Activated CD4-positive, alpha-beta T cell treated with anti-CD3 and anti-CD28 coated beads, Interleukin-2, Interleukin-4, amounts not matched to agents 100 ng/mL and 50 ng/mL, durations not matched to agents 16 hours and 8 hours (primary cell): ENCODE measurements at places on chromosomes 3 and 15.

- DNase-seq: no peak
Measured at GRCh38 chr3:119211193-119211592, 29.5 kb downstream of the B4GALT4 start.

DNA sequence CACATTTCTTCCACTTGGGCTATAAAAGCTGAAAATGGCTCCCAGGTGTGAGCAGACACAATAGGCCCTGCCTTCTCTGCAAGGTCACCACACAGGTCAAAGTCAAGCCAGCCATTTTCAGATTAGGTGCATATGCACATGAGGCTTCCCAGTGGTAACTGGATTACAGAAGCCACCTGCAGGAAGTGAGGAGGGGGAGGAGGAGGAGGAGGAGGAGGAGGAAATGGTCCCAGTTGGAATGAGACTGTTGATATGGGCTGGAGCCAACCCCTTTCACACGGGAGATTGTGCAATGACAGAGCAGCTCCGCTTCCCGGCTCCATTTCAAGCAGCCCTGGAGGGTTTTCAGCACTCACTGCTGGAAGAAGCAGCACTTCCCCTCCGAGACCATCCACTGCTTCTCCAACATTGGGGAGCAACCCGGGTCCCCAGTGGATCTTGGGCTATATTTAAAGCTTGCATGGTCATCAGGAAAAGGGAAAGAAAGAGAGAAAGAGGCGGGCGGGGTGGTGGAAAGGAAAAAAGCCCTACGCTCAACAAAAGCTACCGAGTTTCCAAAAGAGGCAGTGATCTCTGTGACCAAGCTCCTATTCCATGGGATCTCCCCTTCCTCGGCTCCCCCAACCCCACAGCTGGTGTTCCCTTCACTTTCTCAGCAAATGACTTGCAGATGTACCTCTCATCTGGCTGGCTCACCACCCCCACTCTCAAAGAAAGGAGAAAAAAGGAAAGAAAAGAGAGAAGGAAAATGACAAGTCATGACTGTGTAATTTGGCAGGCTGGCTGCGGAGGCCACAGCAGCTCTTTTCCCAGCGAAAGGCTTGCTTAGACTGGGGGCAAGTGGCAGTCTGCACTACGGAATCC lies 58.3 kb downstream of the LRIG1 start:
- DNase-seq: no peak

DNA sequence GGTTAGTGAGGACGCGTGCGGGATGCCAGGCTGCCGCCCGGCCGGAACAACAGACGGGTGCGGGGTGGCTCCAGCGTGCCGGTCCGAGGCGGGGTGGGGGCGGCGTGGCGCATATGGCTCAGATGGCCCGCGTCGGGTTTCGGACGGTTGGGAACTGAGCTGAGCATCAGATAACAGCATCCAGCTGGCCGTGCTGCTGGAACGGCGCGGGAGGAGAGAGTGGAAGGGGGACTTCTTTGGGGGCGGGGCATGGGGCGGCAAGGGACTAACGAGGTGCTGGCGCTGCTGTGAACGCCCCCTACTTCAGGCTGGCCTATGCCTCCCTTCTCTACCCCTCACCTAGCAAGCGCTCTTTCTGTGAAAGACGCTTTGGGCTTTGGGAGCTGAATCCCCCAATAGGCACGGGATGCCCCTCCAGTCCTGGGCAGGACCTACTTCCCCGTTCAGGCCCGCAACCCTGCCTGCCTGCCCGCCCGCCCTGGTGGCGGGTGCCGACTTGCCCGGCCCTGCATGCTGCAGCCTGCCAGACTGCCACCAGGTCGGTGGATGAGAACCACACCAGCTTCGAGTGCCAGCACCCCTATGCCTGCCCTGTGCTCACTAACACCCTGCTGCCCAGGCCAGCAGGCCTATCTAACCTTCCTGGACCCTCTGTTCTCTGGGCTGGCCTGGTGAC lies 542 bp downstream of the INKA1 start:
- DNase-seq: no peak

- DNase-seq: no peak
Measured at GRCh38 chr3:17469954-17470353, 272.5 kb downstream of the TBC1D5 start.

- DNase-seq: no peak
Measured at GRCh38 chr15:98277602-98278001, 317.1 kb downstream of the ARRDC4 start.

DNA sequence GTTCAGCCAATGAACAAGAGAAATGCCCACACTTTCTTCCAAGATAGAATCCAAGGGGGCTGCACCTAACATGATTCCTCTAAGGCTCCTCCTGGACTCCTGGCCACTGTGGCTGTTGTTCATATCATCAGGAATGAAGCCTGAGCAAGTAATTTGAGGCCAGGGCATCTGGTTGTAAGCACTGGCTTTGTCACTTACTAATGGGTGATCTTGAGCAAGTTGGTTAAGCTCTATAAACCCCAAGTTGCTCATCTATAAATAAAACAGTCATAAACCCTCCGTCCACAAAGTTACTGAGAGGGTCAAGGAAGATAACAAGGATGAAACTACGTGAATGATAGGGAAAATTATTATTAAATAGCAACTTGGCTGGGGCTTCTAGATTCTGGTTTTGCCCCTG lies 58.3 kb downstream of the CDC25A start:
- DNase-seq: no peak

GRCh38 chr3:152738656-152739055 lies 96.3 kb upstream of the P2RY1 start:
- DNase-seq: no peak
